ENCODE measurements at places on chromosomes 16 and 17.

DNA sequence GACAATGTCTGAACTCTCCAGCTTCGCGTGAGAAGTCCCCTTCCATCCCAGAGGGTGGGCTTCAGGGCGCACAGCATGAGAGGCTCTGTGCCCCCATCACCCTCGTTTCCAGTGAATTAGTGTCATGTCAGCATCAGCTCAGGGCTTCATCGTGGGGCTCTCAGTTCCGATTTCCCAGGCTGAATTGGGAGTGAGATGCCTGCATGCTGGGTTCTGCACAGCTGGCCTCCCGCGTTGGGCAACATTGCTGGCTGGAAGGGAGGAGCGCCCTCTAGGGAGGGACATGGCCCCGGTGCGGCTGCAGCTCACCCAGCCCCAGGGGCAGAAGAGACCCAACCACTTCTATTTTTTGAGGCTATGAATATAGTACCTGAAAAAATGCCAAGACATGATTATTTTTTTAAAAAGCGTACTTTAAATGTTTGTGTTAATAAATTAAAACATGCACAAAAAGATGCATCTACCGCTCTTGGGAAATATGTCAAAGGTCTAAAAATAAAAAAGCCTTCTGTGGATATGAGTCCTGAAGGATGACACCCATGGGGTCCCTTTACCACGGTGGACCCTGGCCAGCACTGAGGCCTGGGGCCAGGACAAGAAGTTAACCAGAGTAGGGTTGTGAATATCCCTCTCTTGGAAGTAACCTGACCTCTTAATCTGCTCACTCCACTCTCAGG is 10.5 kb upstream of the ITGAD start:
- no peak for DNase-seq

DNA sequence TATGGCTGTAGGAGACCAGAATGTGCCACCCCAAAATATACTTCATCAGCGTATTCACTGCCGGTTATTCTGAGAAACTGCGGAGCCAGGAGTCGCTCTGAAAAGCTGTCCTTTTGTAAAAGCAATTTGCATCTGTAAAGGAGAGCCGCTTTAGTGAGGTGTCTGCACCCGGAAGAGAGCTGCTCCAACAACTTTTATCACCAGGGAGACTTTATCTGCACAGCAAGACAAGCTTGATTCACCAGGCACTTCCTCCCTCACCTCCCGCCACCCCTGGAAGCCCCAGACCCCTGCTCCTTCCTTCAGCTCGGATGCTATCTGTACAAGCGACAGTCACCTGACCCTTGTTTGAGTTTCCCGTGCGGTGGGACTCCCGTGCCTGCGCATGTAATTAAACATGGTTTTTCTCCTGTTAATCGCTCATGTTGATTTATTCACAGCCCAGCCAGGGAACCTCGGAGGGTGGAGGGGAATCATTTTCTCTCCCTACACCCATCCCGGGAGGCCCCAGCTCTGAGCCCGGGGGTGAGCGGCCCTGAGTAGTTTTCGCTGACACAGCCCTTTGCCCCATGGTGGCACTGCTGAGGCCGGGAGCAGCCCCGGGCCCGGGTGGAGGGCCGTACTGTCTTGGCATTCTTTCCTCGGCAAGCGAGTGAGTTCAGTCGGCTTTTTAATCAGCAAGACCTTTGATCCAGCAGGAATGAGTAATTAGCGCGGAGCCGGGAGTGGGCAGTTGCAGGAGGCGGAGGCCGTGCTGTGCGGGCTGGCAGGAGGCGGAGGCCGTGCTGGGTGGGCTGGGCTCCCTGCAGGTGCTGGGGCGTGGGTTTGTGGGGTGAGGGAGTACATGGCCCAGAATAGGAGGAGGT is 222.7 kb upstream of the CIBAR2 start:
- no peak for DNase-seq

- no peak for DNase-seq
These were observed 45.3 kb downstream of the REXO5 start for GRCh38 chr16:20851601-20852000.

DNA sequence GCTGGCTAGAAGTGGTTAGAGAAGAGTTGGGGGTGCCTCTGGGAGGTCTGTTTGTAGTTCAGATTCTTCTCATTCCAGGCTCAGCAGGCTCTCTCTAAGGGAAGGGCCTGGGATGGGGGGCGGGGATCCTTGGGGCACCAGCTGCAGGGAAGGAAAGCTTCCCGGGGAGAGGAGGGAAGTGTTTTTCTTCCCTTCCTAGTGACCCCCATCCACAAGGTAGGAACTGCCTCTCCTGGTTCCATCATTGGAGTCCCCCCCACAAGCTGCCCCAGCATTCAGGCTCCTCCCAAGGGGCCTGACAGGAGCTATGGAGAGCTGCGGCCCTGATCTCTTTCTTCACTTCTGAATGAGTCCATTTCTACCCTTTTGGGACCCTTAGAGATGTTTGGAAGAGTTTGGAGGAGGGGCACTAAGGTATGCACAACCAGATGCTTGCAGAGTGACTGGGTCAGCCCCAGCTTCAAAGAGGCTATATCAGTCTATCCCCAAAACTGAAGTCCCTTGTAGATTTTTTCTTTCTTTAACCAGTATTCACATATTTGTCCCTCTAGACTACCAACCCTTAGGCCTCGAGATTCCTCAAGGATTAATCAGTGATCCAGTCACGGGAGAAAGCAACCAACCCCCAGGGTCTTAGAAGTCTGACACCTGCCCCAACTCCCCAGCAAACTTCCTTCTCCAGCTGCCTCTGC is 13.9 kb upstream of the FZD2 start:
- no peak for DNase-seq

- no peak for DNase-seq
These were observed 2.1 kb downstream of the MGAT5B start for GRCh38 chr17:76870377-76870714.

GRCh38 chr17:58092101-58092796 is 9.0 kb downstream of the DYNLL2 start:
- no peak for DNase-seq

- DNase-seq: no peak
These were observed 13.3 kb downstream of the SEC14L1 start for GRCh38 chr17:77153999-77154586.

DNA sequence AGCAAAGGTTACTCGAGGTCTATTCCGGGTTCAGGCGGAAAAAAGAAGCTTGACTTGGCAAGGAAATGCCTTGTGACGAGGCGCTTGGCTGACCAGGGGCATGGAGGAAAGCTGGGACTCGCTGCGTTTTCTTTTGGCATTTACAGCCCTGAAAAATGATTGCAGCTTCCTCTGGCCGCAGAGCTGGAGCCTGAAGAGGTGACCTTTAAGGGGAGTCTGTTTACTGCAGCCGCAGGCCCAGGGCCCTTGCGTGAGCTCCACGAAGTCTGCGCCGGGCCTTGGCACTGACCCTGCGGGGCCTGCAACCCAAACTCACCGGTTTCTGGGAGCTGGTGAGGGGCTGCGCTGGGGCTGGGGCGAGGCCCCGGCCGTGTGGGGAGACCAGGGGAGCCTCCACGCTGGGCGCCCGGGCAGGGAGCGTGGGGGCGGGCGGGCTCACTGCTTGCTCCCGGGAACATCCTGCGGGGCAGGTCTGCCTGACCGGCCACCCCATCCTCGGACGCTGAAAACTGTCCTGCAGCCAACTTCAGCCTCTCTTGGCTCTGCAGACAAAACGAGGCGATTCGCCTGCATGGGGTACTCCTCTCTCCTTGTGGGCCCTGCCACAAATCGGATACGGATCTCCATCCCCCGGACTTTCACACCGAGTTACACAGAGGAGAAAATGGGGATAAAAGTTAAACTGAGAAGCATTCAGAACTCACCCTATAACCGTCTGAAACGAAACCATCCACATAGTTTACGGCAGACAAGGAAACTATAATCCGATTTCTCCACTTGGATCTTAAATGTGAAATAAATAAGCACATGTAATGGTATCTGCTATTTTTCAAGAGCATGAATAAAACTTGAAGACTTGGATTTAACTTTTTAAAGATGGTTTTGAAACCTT is 206.3 kb upstream of the FOXF1 start:
- DNase-seq: no peak

- no peak for DNase-seq
These were observed 77.7 kb downstream of the SREBF1 start for GRCh38 chr17:17758941-17759563.

GRCh38 chr16:11792410-11793241 is 4.4 kb downstream of the ZC3H7A start:
- peak; percentile 98 for DNase-seq

- DNase-seq: no peak
These were observed 19.0 kb downstream of the IRF8 start for GRCh38 chr16:85917959-85918358.
